ENCODE measurements at places on chromosomes 11 and 22.

DNA sequence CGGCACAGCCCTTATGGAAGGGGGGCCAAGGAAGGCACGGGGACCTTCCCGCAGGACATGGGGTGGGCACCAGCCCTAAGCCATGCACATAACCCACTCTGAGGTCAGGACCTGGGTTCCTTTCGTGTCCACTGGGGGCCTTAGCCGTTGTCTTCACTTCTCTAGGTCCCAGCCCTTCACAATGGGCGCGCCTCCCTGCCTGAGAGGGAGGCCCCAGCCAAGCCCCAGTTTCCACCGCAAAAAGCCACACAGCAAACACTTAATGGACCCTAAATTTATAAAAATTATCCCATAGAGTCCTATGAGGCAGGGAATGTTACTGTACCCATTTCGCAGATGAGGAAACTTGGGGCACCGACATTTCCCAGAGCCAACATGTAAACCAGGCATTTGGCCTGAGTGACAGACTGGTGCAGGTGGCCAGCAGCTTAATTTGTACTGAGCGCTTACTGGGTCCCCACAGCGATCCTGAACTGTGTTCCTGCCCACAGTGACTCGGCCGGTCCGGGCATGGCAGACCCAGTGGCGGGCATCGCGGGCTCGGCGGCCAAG lies 1.2 kb downstream of the GAS2L1 start:
- DNase-seq, result no peak

- DNase-seq, result no peak
Measured at GRCh38 chr11:116148056-116148455, 624.7 kb downstream of the BUD13 start.

DNA sequence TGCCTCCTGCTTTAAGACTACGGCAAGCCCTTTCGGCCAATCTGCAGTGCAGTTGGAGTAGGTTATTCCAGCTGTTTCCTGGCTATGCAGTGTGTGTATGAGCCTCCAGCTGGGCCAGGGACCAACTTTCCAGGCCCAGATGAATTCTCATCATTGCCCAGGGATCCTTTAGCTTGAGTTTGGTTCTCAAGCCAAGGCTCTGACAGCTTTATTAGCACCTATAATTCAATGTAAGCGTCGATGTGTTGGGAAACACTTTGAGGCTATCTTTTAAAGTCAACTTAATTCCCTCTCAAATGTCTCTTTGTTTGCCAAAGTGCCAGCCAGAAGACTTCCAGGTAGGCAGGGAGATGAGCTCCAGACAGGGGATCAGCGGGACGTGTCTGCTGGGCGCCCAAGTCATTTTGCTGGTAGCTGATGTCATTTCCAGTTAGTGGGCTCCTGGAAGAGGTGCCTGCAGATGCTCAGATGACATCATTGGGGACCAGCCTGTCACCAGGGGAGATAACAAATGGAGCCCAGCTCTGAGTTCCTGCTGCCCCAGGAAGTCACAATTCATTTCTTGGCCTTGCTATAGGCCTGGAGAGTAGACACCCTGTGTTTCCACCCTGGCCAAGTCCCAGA lies 520.4 kb downstream of the SOX6 start:
- DNase-seq, result no peak

GRCh38 chr11:19291064-19291463 lies 50.3 kb upstream of the E2F8 start:
- DNase-seq, result no peak

- DNase-seq, result no peak
Measured at GRCh38 chr11:128498721-128499245, 88.6 kb downstream of the ETS1 start.

DNA sequence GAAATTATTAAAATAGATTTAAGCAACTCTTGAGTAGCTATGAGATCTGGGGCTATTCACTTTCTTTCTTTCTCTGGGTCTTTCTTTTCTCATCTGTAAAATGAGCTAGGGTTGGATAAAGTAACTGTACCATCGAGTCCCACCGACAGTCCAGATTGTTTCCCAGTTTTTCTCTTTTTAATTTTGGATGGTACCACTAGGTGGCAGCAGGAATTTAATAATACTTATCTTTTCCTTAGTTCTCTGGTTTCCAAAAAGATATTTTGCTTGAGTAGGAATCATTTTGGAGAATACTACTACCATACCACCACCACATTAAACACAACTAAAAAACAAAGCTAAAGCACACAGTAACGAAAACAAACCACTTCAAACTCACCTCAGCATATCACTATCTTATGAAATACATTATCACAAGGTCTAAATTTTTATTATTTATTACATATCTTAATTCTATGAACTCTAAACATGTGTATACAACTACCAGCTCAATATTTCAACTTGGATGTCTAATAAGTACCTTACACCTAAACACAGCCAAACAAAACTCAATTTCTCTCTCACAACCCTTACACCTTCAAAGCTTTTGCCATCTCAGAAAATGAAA lies 584.0 kb downstream of the KCNA4 start:
- DNase-seq, result peak; percentile 0

- DNase-seq, result no peak
Measured at GRCh38 chr11:36376888-36377758, 81.0 kb downstream of the PRR5L start.

GRCh38 chr11:17527628-17527995 lies 16.6 kb downstream of the USH1C start:
- no peak for DNase-seq

GRCh38 chr11:35814720-35815305 lies 129.0 kb upstream of the LDLRAD3 start:
- no peak for DNase-seq

- no peak for DNase-seq
Measured at GRCh38 chr11:130487924-130488815, 39.7 kb downstream of the ADAMTS15 start.

DNA sequence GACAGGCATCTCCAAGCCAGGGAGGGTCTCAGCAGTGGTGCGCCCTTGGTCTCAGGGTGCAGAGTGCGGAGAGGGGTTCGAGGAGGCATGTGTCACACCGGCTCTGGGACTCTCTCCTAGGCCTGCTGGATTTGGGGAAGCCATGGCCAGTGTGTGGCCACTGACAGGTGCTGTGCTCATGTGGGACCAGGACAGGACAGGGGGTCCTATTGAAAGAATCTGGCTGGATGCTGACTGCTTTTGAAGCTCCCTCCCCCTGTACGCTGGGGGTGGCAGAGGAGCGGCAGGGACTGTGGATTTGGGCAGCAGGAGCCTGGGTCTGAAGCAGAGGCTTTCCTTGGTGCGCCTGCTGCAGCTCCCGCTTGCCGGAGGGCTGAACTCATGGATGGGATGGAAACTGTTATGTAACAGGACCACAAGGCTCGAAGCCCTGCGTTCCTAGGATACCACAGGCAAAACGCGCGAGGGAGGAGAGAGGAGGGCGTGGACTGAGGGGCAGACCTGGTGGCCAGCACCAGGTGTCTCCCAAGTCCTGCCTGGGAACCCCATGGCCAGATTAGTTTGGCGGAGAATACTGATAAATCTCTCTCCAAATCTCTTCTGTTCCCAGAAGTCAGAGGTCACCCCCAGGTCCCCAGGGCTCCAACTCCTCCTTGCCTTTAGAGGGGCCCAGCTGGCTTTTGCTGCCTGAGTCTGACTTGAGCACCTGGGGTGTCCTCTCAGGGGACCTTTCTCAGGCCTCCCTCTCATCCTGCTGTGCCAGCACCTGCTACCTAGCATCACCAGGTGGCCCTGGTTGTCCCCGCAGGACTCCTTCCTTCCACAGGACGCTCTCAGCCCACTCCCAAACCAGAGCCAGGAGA lies 13.8 kb upstream of the TEF start:
- peak; percentile 12 for DNase-seq

GRCh38 chr11:62553080-62553838 lies 6.7 kb upstream of the AHNAK start:
- no peak for DNase-seq

- DNase-seq, result no peak
Measured at GRCh38 chr11:115158053-115158452, 346.2 kb downstream of the CADM1 start.

GRCh38 chr22:49373801-49374226 lies 453.9 kb downstream of the BRD1 start:
- DNase-seq, result no peak

DNA sequence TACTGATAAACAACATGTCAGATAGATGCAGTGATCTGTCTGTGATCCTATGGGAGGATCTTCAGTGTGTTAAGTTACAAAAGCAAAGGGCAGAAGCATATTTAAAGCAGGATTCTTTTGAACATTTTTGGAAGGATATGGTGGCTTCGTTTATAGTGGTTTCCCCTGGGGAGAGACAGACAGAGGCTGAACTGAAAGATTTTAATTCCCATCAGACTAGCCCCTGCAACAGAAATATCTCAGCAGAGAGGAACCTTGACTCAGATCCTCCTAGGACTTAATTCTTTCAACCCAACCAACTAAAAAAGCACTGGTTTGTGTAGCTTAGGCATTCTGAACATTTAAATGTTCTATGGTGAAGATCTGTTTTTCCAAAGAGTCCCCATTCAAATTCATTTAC lies 5.7 kb downstream of the CLTCL1 start:
- DNase-seq, result no peak

GRCh38 chr22:32951076-32951806 lies 106.9 kb downstream of the SYN3 start:
- DNase-seq, result no peak

DNA sequence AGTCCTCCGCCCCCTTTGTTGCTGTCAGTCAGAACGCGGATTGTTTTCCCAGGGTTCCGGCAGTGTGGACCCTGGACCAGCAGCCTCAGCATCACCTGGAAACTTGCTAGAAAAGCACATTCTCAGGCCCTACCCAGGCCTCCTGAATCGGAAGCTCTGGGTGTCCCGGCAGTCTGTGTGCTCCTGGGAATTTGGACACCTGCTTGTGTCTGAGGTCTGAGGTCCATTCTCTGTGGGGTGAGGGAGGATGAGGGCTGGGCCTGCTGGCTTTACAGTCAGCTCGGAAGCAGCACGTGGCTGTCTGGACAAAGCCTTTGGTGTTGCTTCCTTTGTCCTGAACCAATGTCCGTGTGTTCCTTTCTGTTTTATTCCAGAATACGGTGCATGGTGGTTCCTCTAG lies 299.7 kb downstream of the TBC1D22A start:
- no peak for DNase-seq

DNA sequence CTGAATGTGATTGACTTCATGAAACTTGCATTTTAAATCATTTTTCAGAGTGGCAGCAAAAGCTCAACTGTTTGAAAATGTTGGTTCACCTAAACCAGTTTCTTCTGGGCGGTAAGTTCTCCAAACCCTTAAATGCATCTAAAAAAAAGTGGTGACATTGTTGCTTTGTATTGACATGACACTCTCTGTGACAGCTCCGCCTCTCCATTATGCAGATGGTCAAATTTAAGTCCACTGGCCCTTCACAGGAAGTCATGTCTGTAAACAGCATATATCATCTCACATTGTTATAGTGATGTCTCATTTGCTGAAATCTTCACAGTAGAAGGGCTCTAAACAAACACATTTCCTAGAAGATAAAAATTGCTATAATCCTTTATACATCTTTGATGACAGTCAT lies 150.7 kb downstream of the PGR start:
- no peak for DNase-seq

DNA sequence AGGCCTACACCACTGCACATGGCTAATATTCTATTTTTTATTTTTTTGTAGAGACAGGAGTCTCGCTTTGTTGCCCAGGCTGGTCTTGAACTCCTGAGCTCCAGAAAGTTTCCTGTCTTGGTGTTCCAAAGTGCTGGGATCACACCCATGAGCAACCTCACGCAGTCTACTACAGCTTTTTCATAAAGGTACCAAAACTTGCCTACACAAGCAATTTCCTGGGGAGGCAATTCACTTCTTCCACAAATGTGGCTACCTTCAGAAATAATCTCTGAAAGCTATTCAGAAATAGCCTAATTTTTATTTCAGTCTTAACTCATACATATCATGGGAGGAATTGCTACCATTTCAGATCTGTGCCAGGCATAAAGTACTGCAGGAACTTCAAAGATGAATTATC lies 11.4 kb downstream of the SLC35F2 start:
- no peak for DNase-seq

DNA sequence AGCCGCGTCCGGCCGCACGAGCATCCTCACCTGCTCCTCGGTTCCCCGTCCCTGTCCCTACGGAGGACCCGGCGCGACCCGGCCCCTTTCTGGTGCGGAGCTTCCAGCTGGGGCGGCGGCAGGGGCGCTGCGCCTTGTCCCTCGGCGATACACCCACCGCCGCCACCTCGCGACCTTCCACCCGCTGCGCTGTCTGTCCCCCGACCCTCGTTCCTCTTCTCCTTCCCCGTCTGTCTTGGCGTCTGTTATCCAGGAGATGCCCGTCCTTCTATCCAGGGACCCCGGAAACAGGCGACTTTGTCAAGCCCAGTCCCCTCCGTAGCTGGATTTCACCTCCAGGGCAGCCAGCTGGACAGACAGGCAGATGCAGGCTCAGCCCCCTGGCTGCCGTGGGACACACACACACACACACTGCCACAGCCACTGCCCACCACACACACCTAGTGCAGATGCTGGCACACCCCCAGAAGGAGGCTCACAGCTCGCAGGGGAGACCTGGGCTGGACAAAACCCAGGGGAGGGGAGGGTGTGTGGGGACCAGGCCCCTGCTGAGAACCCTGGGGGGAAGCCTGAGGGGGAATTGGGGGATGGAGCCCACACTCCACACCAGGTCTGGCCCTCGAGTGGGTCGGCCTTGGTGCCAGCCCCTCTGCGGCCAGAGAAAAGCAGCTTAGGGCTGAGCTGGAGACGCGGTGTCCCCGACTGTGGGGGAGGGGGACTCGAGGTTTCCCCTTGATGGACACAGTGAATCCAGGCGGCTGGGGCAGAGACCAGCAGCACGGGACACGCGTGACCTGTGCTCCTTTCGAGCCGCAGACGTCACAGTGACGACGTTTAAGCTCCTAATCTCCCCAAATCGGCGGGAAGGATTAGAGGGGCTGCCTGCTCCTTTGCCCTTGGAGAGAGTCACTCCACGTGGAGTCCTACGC lies 788 bp downstream of the DRD4 start:
- no peak for DNase-seq

- DNase-seq, result no peak
Measured at GRCh38 chr22:23756891-23757290, 2.7 kb upstream of the VPREB3 start.

GRCh38 chr11:71188886-71189767 lies 63.2 kb downstream of the SHANK2 start:
- DNase-seq, result no peak

DNA sequence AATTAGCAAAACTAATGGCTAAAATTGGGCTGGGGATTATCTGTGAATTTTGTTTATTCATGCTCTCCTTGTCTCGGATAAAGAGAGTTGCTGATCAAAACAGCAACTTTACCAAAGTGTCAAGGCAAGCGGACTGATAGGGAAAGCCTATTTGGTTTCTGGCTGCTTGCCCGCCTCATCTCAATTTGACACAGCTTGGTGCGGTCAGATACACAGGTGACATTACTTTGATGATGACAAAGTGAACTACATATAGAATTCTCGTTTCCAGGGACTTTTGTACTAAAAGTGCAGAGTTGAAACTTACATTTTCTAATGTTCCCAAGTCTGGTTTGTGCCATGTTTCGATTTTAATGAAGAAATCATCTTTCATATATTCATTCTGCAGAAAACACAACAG lies 22.8 kb downstream of the PITPNB start:
- DNase-seq, result no peak
